Stimulated activated CD4-positive, alpha-beta T cell treated with anti-CD3 and anti-CD28 coated beads, Interleukin-15, amount 100 ng/mL, for 1 hour (primary cell): ENCODE measurements at places on chromosomes 7 and 10.

- no peak for DNase-seq
Observed at GRCh38 chr7:29946428-29947186, 43.0 kb downstream of the SCRN1 start.

DNA sequence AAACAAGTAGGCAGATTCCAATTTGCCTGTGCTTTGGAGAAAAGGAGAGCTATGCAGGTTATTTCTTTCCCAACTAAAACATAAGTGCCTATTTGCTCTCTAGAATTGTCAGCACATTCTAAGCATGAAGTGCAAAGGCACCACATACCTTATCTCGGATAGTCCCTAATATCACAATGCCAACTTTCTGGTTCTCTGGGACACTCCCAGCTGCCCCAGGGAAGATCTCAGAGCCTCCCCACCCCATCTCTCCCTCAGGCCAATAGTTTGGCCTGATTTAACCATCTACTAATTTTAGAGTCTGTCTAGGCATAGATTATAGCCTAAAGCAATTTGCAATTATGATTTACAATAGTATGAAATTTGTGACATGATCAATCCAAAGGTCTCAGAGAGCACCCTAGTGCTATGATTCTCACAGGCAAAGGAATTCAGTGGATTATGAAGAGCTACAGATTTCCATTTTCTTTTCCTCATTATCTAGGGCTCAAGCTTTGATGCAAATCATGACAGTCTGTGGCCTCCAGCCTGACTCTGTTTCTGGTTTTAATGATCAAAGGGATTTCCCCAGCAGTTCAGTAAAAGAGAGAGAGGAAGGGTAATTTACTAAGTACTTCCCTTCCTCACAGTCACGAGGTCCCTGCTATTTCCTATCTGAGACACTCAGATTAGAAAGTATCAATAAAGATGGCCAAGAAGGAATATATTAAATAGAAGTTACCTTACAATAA lies 29.0 kb upstream of the IL6 start:
- no peak for DNase-seq

DNA sequence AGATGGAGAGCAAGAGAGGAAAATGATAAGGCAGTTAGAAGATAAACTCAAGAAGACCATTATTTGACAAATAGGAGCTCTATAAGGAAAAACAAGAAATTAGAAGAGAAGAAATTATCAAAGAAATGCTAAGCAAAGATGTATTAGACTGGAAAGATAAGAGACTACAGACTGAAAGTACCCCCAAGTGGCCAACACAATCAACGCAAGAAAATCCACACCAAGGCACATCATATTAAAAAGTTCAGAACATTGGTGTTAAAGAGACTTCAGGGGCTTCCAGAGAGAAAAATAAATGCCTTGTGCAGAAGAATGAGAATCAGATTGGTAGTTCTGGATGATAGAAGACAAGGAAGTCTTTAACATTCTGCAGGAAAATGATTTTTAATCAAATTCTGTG lies 46.0 kb downstream of the SH2D4B start:
- DNase-seq = no peak

DNA sequence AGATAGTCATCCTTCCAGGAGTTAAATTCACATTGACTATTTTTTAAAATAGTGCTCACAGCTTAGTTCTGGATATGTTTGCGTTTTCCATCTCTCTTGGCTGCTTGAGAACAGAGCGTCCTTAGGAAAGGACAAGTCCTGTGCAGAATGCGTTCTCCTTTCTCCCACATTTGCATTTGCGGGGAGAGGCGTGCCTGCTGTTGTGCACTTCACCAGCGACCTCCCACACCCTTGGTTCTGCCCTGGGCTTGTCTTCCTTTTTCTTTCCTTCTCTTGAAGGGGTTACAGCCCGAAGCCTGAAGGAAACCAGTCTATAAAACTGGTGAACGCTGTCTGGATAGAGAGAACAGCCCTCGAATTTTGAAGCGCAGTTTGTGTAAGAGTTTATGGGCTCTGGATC lies 367.1 kb downstream of the DPP6 start:
- DNase-seq = no peak

GRCh38 chr7:20491284-20491683 lies 124.2 kb upstream of the ABCB5 start:
- no peak for DNase-seq

GRCh38 chr10:79021331-79021907 lies 47.3 kb upstream of the ZMIZ1 start:
- no peak for DNase-seq

DNA sequence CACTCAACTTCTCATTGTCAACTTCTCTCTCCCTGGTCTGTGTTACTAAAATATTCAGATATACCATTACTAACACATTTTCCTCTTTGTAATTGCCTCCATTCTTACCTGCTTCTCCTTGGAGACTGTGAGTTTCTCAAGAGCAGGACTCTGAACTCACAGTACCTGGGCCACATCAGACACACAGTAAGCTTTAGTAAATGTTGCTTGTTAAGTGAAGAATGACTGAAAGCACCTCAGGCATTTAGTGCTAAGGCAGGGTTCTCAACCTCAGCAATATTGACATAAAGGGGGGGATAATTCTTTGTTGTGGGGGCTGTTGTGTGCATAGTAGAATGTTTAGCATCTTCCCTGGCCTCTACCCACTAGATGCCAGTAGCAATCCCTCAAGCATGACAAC lies 72.0 kb upstream of the RAB11FIP2 start:
- no peak for DNase-seq

DNA sequence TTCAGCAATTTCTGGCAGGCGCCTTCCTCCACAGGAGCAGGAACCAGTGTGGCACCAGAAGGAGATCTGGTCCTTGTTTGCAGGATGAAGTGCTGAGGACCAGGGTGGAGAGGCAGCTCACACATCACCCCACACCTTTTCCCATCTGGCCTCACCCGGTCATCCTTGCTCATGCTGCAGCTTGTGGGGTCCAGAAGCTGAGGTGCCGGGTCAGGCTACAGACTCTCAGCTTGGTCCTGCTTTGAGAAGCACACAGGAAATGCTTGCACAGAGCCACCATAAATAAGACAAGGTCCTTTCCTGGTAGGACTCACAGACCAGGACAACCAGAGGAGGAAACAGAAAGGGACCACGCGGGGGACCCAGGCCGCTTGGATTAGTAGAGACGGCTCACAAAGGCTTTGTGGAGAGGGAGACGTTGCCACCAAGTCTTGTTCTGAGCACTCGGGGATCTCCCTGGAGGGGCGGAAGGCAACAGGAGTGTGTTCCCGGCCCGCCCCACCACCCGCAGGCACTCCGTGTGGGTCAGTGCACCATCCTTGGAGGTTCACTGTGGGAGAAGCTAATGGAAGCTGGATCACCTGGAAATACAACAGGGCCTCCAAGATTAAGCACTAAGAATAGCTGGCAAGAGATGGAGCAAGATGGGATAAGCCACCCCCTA lies 29.6 kb upstream of the EN2 start:
- DNase-seq = no peak

DNA sequence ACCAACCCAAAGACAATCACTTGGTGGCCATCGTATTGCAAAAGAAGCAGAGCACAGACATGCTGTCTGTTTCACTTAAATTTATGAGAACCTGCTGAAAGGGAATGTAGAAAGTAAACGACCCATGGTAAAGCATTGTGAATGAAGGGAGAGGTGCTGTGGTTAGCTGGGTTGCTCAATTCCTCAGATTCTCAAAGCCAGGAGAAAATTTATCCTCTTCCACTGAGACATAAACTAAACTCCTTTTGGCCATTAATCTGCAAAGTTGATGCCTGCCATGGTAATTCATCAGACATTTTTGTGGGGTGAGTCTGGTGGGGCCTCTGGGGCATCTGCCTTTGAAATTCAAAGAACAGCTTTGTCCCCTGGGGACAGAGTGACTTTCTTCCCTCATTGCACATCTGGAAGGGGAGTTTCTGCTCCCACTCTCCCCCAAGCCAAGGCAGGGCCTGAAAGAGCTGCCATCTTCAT lies 951.0 kb downstream of the LRMDA start:
- DNase-seq = no peak

GRCh38 chr10:86963341-86963919 lies 4.9 kb upstream of the ADIRF start:
- no peak for DNase-seq

GRCh38 chr10:51000976-51001375 lies 73.3 kb upstream of the PRKG1 start:
- no peak for DNase-seq

DNA sequence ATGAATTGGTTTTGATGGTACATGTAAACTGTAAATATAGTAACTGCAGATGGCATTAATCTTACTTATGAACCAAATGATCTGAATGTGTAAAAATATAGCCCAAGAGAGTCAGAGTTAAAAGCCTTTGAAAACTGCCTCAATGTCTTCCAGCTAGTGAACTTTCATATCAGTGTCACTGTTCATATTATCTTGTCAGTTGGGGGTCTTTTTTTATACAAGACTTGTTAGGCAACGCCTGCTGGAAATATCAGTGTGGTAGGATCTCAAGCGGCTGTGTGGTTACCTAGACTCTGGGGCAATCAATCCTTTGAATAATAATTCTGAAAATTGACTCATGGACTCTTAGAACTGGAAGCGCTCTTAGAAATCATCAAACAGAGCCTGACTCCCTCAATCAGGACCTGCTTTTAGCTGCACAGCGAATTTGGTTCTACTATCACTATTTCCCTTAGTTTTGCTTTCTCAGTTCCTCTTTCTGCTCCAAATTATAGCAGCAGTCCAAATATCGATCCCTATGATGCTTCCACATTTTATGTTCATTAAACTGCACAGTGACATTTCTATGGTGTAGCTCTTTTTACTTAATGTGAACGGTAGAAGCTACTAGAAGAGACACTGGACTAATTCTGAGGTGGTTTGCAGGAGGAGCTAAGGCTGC lies 100.1 kb upstream of the COL1A2 start:
- no peak for DNase-seq

- no peak for DNase-seq
Observed at GRCh38 chr10:65346466-65346865, 1579.4 kb upstream of the LRRTM3 start.

- DNase-seq = no peak
Observed at GRCh38 chr10:132789659-132790148, 3.8 kb upstream of the NKX6-2 start.

DNA sequence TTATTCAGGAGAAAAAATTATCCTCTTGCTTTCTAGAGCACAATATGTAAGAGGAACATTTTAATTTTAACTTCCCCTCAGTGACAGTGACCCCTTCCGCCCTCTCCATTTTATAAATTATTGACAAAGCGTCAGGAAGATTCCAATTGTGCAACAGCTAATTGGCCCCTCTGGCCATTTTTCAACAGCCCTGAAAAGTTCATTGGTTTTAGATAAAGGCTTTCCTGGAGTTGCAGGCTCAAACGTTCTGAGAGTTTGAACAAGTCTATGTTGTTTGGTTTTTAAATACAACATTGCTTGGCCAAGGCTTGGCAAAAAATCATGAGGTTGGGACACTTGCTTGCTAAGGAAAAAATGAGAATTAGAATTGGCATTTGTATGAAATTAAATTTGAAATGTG lies 422.2 kb upstream of the ANKRD30A start:
- no peak for DNase-seq

DNA sequence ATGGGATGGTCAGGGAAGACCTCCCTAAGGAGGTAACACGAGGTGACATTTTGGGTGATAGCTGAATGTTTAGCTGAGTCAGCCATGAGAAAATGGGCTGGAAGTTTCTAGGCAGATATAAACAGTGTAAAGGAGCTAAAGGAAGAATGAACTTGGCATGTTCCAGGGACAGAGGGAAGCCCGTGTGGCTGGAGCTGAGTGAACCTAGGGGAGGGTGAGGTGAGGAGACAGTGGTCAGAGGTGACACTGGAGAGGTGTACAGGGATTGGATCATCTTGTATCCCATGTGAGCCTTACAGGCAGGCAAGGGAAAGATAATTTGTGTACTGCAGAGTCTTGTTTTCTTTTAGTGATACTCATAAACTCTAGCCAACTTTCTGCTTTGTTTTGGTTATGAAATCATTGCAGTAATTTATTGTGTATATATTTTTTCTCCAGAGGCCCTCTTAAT lies 1.8 kb downstream of the STARD3NL start:
- no peak for DNase-seq

DNA sequence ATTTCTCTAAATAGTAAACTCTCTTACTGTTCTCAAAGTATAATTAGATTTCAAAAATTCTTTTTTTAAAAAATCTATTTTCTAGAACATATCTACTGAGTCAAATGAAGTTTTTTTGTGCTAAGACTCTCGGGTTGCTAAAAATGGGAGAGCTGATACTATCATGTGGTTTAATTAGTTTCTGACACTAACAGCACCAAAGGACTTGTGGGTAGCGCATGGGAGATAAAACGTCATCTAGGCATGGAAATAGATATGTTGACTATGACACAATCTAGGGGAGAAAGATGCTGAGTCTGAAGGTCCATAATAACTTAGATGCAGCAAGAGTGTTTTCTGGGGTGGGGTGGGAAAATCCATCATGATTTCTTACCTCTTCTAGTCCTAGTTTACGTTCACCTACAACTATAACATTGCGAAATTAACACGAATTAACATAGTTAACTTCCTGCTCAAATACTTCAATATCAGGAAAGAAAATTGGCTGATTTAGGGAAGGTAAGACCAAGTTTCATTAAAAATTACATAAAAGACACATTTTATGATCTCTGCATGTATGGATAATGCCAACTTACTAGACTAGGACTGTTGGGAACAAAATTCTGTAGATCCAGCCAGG lies 14.3 kb upstream of the ARMC3 start:
- DNase-seq = no peak

GRCh38 chr7:106180721-106181120 lies 68.6 kb upstream of the SYPL1 start:
- no peak for DNase-seq

DNA sequence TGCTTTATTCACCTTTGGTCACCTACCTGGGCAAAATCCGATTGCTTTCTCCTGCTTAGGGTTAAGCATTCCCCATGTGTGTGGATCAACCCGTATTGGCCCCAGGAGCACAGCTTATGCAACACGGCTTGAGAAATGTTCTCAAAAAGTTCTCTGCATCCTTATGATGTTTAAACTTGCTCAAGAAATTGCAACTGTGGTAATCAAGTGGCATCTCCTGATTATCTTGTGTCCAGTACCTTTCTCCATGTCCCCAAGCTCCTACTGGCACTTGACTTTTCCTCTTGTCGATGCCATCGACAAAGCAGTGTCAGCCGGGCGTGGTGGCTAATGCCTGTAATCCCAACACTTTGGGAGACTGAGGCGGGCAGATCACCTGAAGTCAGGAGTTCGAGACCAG lies 4.7 kb upstream of the PKD2L1 start:
- no peak for DNase-seq

DNA sequence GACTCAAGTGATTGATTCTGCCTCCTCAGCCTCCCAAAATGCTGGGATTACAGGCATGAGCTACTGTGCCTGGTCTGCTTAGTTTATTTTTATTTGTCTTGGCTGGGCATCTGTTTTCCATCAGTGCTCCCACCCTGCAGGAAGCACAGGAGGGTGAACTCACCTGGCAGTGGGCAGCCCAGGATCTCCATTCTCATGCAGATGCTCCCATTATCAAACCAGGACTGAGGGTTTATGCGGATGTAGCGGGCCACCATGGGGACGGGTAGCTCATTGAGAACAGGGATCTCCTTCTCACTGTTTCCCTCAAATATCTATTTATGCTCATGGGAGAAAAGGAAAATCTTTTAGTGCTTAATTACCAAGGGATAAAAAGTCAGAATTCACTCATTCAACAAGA lies 93.8 kb downstream of the CPXM2 start:
- DNase-seq = no peak

GRCh38 chr10:9010093-9010492 lies 955.6 kb downstream of the GATA3 start:
- DNase-seq = no peak

- DNase-seq = no peak
Observed at GRCh38 chr10:117441812-117442443, 66.7 kb upstream of the PDZD8 start.

GRCh38 chr10:20446561-20447193 lies 450.4 kb downstream of the NEBL start:
- no peak for DNase-seq
